Bronchus fibroblast of lung (primary cell): ENCODE measurements at places on chromosomes 3 and 15. TPM values are rescaled to one million over a fixed set of nuclear protein-coding genes. Genes with fewer than 3 reads are reported as not detected.

HYPK gene
- 24.4 and 35.7 TPM in 2 replicates for total RNA-seq

GASK1A gene
- 0.50 and 1.2 TPM in 2 replicates for total RNA-seq

IQCH gene
- 1.9 and 3.5 TPM in 2 replicates for total RNA-seq

TRH gene
- total RNA-seq: 0.15 TPM in 1 of 2 replicates, not detected in the other

RPL15 gene
- 3,571 and 4,186 TPM in 2 replicates for total RNA-seq

KIF23 gene
- total RNA-seq: 55.4 and 63.5 TPM in 2 replicates

LDHAL6B gene
- total RNA-seq: not detected in 2 replicates

ZNF619 gene
- total RNA-seq: 2.9 and 4.0 TPM in 2 replicates

TM4SF4 gene
- total RNA-seq: under 0.01 TPM in 1 of 2 replicates, not detected in the other

CKMT1A gene
- not detected in 2 replicates for total RNA-seq

SCAANT1 gene
- total RNA-seq: not detected in 2 replicates

SERPINI1 gene
- 1.5 and 2.1 TPM in 2 replicates for total RNA-seq

FOXL2 gene
- under 0.01 and 0.17 TPM in 2 replicates for total RNA-seq

GOLGA6D gene
- not detected in 2 replicates for total RNA-seq

TM4SF18 gene
- total RNA-seq: under 0.01 TPM in 1 of 2 replicates, not detected in the other

NEK10 gene
- 0.30 and 0.34 TPM in 2 replicates for total RNA-seq

EFHB gene
- total RNA-seq: under 0.01 TPM in 1 of 2 replicates, not detected in the other

LYZL4 gene
- not detected in 2 replicates for total RNA-seq

FAM107A gene
- 1.3 TPM in 2 replicates for total RNA-seq

CCR4 gene
- not detected in 2 replicates for total RNA-seq

GHRL gene
- total RNA-seq: not detected in 2 replicates

KLF15 gene
- total RNA-seq: 3.2 and 3.3 TPM in 2 replicates

P2RY1 gene
- total RNA-seq: 0.17 and 0.30 TPM in 2 replicates

ACKR4 gene
- total RNA-seq: not detected in 2 replicates

BDH1 gene
- 10.1 and 13.6 TPM in 2 replicates for total RNA-seq

CGGBP1 gene
- 34.6 and 34.8 TPM in 2 replicates for total RNA-seq

LRIG1 gene
- 17.7 and 19.5 TPM in 2 replicates for total RNA-seq

C15orf62 gene
- not detected in 2 replicates for total RNA-seq

DBR1 gene
- 11.4 and 16.0 TPM in 2 replicates for total RNA-seq

FANCD2OS gene
- total RNA-seq: not detected in 2 replicates

CCDC54 gene
- total RNA-seq: not detected in 2 replicates

ALCAM gene
- total RNA-seq: 93.4 and 96.3 TPM in 2 replicates

CEP152 gene
- total RNA-seq: 4.8 and 5.4 TPM in 2 replicates

ACOX2 gene
- 5.4 and 6.4 TPM in 2 replicates for total RNA-seq

REC114 gene
- total RNA-seq: not detected in 2 replicates

APOD gene
- 0.74 and 1.0 TPM in 2 replicates for total RNA-seq

SENP2 gene
- total RNA-seq: 13.6 and 15.6 TPM in 2 replicates

CNTN3 gene
- 0.45 and 0.84 TPM in 2 replicates for total RNA-seq

HYAL1 gene
- total RNA-seq: 3.1 and 3.4 TPM in 2 replicates

P2RY14 gene
- not detected in 2 replicates for total RNA-seq

ATP13A4 gene
- total RNA-seq: 0.15 TPM in 1 of 2 replicates, not detected in the other

TUSC2 gene
- 27.6 and 39.3 TPM in 2 replicates for total RNA-seq
